Ovary (tissue), 10 donors: ENCODE measurements at places on chromosomes 5 and 9.
A peak's percentile ranks its signal among the peaks of the same experiment; 100 is the strongest.

DNA sequence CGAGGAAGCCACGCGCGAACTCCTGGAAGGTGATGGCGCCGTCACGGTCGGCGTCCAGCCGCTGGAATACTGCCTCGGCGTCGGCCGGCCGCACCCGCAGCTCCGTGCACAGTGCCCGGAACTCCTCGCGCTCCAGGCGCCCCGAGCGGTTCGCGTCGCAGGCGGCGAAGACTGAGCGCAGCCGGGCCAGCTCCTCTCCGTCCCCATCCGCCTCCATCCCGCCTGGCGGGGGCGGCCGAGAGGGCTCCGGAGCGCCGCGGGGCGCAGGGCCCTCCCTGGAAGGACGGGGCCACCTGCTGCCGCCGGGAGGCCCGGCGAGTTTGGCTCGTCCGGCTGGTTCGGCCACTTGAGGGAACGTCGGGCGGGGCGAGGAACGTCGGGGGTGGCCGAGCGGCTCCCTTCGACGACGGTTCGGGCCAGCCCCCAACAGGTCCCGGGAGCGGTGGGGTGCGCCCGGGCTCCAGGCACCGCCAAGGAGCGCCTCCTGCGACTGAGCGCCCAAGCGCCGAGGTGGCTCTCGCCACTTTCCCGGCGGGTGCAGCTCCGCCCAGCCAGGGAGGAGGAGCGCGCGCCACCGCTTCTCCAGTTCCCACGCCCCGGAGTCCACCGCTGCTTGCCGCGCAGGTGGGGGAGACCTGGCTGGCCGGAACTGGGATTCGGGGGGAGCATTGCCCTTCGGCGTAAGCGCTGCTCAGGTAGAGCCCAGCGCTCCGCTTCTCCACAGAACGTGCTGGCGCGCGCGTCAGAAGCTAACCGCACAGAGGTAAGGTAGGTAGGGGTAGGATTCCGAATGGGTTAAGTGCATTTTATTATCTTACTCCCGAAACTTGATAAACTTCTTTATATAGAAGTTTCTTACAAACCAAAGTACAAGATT, at the start of gene RASEF:
TSS of gene RASEF (minus strand) at position 492 of the 877 bp plus-strand sequence. CDS start at position 217, 275 bp downstream.
- peak; percentile 37 for DNase-seq

DNA sequence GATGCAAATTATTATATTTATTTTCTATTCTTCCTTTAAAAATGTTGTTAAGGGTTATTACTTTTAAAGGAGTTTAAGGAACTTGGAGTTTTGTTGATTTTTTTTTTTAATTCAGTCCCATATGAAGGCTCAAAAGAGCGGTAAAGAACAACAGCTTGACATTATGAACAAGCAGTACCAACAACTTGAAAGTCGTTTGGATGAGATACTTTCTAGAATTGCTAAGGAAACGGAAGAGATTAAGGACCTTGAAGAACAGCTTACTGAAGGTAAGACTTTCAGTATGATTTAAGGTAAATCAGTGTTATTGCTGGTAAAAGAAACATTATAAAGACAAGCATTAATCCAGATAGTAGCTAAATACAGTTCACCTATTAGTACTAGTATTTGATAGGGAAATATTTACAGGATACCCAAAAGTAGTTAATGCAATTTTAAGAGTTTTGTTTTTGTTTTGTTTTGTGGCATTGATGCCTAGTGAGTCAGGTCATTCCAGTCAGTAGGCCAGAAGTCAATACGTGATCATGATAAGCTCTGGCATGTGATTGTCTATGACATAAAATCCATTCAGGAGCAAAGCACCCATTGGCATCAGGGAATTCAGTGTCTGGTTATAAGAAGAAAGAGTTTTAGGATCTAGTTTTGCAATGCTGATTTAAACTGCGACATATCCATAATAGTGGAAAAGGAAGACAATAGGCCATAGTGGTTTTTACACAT, 49.2 kb downstream of the CNTRL start:
- DNase-seq = no peak

DNA sequence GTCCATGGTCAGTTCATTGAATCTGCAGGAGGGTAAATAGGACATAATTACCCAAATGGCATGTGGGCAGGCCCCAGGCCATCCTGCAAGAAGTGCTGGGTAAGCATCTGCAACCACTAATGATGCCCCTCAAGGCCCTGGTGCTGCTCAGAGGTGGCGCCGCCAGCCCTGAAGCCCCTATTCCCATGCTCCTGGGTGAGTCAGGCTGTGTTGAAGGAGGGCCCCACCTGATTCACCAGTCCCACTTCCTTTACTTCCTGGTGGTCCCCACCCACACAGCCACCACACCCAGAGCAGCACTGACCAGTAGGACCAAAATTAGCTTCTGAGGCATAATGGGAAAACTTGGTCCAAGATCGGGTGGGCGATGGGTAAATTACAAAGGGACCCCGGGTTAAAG, 120.4 kb upstream of the SPRY4 start:
- no peak for DNase-seq

GRCh38 chr5:124902097-124902821, 155.8 kb upstream of the ZNF608 start:
- DNase-seq = no peak

DNA sequence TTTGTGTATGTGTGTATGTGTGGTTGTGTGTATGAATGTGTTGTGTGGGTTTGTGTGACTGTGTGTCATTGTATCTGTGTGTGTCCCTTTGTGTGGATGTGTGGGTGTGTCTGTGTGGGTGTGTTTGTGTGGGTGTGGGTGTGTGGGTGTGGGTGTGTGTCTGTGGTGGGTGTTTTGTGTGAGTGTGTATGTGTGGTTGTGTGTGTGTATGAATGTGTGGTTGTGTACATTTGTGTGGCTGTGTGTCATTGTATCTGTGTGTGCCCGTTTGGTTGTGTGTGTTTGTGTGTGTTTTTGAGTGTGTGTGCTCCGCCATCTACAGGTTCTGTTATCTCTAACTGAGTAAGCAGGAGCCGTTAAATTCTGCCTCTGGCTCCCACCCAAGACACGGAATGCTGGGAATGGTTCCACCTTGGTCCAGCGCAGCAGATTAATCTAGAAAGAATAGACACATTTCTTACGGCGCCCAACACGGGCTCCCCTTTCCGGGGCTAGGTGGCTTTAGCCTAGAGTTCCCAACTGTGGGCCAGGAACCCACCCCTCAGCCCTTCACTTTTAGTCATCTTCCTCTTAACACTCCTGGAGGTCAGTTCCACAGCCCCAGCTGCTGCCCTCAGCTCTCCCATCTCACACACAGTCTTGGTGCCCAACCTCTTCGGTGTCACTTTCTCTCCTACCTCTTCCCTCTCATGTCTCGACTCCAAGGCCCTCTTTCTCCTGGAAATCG, 197.1 kb downstream of the TTLL11 start:
- DNase-seq = peak; percentile 78

DNA sequence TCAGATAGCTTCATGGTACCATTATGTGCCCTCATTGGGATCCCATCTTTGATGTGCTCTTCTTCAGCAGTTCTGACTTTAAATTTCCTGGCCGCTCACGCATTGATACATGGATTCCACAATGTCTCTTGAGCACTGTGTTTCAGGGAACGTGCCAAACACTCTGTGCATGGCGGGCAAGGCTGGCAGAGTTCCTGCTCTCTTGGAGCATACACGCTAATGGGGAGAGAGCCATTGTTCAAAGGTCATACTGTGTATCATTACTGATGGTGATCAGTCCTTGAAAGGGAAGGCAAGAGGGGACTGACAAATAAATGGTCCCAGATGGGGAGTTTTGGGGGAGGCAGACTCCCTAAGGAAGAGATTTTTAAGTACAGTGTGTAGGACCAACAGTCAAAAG, 52.3 kb downstream of the AMBP start:
- DNase-seq = no peak

GRCh38 chr5:123610665-123611405, 98.9 kb downstream of the CSNK1G3 start:
- DNase-seq = no peak

- peak; percentile 42 for DNase-seq
Observed at GRCh38 chr5:112417931-112418658, 982 bp downstream of the EPB41L4A start.

GRCh38 chr5:151180291-151180690, 22.7 kb upstream of the ANXA6 start:
- no peak for DNase-seq

DNA sequence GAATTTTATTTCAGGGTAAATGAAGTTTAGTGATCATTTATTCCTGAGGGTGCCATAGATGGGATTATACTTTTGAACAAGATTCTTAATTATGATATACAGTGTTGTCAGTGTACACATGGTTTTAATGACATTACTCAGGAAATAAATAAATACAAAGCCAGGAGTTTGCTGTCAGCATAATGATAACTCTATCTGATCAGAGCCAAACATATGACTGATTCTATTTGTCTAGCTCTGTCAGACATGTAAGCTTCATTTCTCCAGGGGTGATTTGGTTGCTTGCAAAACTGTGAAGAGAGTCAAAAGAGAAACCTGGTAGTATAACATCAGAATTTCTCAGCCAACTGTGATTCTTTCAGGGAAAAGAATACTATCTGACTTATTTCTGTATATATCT, 1425.8 kb upstream of the C9orf72 start:
- DNase-seq = no peak

DNA sequence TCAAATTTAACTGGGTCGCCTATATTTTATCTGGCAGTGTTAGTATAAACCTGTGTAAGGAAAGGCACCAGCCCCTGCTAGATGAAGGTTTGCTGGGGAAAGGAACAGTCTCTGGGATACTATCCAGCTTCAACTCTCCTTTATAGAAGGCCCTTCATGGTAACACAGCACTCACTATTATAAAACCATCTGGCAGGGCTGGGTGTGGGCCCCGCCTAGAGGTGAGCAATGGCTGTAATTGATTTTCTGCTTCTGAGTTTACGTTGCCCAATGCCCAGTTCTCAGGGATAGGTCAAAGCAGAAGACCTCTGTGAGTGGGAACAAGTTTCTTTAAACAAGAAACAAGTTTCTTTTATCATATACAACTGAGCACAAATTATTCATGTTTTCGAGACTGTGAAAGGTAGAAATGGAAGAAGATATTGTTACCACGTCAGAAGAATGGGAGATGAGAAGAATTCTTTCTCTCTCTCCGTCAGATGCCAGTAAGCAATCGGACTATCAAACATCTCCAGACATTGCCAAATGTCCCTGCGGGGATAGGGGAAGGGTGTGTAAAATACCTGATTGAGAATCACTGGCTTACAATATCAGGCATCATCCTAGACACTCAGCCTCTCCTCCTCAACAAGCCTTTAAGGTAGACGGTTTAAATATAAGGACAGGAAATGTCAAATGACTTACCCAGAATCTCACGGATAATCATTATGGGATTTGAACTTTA, 205.9 kb downstream of the PDZD2 start:
- DNase-seq = no peak

DNA sequence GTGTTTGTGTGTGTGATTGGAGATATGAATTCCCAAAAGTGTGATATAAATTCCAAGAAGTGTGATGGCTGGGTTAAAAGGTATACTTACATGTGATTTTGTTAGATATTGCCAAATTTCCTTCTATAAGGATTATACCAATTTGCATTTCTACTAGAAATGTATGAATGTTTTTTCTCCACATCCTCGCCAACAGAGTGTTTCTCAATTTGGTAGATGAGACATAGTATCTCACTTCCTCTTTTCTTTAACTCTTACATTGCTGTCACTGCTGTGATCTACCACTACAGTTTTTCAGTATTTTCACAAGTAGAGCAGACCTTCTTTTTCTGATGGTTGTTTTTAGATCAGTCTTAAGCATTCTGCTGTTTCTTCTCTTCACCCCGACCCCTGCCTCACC, 111.3 kb downstream of the FER start:
- no peak for DNase-seq

DNA sequence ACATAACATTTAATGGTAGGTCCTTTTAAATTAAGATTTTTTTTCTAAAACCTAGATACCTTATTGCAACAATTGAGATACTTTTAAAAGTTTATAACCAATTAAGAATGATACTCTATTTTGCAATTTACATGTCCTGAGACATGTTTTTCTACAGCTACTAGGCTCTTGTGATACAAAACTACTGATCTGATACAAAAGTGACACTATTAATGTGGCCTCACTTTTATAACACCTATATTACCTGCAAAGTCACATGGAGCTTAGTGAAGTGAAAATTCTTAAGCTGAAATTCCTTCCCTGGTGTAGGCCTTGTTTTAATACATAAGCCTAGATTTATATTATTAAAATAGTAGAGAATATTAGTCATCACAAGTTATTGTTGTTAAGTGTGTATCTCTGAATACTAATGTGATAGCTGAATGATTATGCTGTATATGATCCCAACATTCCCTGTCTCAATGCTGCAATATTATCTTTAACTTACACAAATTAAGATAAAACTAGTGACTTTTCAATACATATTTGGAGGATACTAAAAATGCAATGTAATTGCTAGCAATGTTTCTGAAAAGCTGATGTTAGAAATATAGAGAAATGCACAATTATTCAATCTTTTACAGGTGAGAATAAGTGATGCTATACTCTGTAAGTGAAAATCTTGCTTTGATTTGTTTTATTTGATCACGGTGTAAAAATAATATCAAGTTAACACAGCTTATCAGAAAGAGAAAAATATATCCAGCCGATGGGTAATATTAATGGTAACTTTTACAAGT, 2.6 kb downstream of the NFIB start:
- no peak for DNase-seq

GRCh38 chr9:95777136-95777535, 98.4 kb upstream of the ERCC6L2 start:
- DNase-seq = no peak

DNA sequence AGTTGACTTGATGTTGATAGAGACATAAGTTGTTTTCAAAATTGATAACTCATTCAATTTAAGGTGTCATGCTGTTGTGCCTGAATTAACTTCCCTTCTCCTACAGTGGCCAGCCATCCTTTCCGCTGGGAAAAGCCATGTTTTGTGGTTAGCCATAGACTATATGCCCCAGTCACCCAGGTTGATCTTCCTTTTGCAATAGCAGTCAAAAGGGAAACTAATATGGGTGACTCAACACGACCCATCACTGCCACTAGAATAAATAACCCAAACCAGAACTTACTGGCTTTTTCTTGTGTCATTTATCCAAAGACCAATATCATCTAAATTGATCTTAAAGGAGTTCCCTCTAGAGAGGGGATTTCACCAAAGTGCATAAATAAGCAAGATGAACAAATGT, 87.4 kb downstream of the PTCD2 start:
- no peak for DNase-seq

DNA sequence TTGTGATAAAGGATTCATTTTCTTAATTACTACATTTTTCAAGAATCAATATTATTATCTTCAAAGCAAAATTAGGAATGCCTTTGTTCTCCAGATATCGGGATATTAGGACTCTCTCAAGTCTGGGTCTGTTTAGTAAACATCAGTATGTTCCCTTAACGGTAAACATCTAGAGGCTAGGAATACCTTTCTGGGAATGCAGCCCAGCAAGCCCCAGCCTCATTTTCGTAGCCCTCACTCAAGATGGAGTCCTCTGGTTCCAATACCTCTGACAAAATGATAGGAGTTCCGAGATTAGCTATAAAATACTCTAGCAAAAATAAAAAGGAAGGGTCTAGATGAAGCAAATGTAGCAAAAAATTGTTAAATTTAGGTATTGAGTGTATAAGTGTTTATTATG, 84.5 kb downstream of the TEX10 start:
- DNase-seq = no peak

GRCh38 chr9:122179690-122180074, 20.0 kb downstream of the MORN5 start:
- DNase-seq = no peak
